ENCODE measurements at places on chromosomes 13 and 19. TPM values are rescaled to one million over a fixed set of nuclear protein-coding genes. Genes with fewer than 3 reads are reported as not detected.

CGB8 gene
- polyA plus RNA-seq = 0.31 TPM

ZNF225 gene
- 11.4 TPM for polyA plus RNA-seq

ATP8A2 gene
- polyA plus RNA-seq = 12.3 TPM

SULT2A1 gene
- not detected for polyA plus RNA-seq

SERTAD3 gene
- polyA plus RNA-seq = 23.6 TPM

LILRB5 gene
- polyA plus RNA-seq = 4.8 TPM

FBXO27 gene
- 4.1 TPM for polyA plus RNA-seq

CDC37 gene
- polyA plus RNA-seq = 163 TPM

FLT1 gene
- 27.4 TPM for polyA plus RNA-seq

CEACAM16 gene
- polyA plus RNA-seq = not detected

NCR1 gene
- polyA plus RNA-seq = 1.8 TPM

NCCRP1 gene
- polyA plus RNA-seq = 0.21 TPM

CD70 gene
- polyA plus RNA-seq = not detected

TNFSF13B gene
- polyA plus RNA-seq = 4.8 TPM

FAM216B gene
- 11.4 TPM for polyA plus RNA-seq

URAD gene
- polyA plus RNA-seq = not detected

POGLUT2 gene
- 34.2 TPM for polyA plus RNA-seq
